ENCODE measurements at places on chromosomes 3 and 15. TPM values are rescaled to one million over a fixed set of nuclear protein-coding genes. Genes with fewer than 3 reads are reported as not detected.
A peak's percentile ranks its signal among the peaks of the same experiment; 100 is the strongest.

CRTC3 gene
- total RNA-seq, result 50.6 TPM

IL5RA gene
- 0.79 TPM for total RNA-seq

SCN5A gene
- total RNA-seq, result 0.85 TPM

PLA2G4D gene
- 0.09 TPM for total RNA-seq

ZNF385D gene
- total RNA-seq, result not detected

FRMD5 gene
- total RNA-seq, result 0.26 TPM

SPTBN5 gene
- total RNA-seq, result 2.4 TPM

- ATAC-seq, result no peak
Measured at GRCh38 chr15:57704441-57704840, 2.1 kb upstream of the POLR2M start.

DNA sequence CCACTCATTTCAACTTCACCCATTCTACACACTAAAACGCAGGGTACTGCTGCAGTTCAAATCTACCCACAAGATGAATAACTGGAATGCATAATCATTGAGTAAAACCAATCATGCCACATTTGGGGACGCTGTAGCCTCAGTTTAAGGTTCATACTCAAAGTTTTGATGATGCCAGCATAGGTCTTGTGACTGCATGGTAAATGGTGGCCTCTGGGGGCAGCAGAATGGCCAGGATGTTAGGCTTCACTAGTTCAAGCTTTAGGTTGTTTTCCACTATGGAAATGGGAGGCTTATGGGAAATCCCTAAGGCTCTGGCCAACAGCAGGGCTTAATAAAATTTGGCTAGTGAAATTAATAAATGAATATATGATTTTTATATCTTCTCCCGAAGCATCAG, 104.3 kb upstream of the TSC22D2 start:
- ATAC-seq, result peak; percentile 29

- no peak for ATAC-seq
Measured at GRCh38 chr15:71808311-71809020, 1.9 kb upstream of the NR2E3 start.

DNA sequence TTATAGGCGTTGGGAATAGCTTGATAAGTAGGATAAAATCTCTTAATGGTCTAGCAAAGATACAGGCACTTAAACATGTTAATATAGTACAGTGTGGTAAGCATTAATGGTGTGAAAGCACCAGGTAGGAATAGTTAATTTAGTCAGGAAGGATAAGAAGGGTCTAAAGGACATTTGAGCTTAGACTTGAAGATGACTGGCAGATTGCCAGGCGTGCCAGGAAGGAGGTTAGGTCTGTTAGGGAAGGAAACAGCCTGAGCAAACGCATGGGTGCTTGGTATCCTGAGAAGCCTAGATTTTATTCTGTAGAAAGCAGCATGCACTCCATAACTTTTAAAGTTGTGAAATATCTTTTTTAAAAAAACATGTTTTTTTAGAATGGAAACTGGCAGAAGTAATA, 17.7 kb downstream of the SEC62 start:
- ATAC-seq, result no peak

DNA sequence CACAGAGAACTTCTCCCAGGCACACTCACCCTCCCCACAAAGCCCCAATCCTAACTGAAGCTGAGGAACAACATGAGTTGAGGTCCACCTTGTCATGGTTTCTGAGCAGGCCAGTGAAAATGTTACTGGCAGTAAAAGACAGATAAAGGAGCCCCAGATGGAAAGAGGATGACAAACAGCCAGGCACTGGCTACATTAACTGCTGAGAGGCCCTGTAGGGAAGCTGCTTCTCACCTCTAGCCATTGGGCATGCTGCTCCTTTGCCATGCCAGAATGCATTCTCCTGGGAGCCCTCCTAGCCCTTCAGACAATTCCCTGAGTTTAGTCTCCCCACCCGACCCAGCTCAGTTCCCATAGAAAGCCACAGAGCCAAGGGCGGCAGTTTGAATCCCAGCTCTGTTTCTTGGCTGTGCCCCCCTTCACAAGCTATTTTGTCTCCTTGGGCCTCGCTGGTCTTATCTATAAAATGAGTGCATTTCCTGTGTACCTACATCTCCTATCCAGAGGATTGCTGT, 60.5 kb downstream of the LMCD1 start:
- ATAC-seq, result no peak

- no peak for ATAC-seq
Measured at GRCh38 chr3:127000119-127000518, 17.2 kb downstream of the PLXNA1 start.

- no peak for ATAC-seq
Measured at GRCh38 chr15:98684436-98684835, 36.1 kb downstream of the IGF1R start.

GRCh38 chr15:43518197-43518761, 871 bp downstream of the MAP1A start:
- no peak for ATAC-seq

DNA sequence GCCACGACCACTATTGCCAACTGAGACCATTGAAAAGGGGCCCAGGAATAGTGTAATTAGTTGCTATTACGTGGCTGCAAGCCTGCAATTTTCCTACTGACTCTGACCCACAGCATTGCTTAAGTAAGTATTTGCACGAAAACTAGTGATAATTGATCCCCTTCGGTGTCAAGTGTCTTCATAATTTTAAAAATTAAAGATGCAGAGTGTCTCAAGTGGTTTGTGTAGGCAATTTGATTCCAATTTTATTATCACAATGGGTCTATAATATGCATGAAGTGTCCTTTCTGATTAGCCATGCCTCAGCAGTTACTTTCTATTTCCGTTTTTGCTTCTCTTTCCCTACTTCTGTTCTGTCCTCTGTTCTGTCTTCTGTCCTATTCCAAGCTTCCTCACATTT, 259.2 kb downstream of the C3orf38 start:
- no peak for ATAC-seq

GRCh38 chr3:73605861-73606260, 18.9 kb downstream of the PDZRN3 start:
- ATAC-seq, result no peak

DNA sequence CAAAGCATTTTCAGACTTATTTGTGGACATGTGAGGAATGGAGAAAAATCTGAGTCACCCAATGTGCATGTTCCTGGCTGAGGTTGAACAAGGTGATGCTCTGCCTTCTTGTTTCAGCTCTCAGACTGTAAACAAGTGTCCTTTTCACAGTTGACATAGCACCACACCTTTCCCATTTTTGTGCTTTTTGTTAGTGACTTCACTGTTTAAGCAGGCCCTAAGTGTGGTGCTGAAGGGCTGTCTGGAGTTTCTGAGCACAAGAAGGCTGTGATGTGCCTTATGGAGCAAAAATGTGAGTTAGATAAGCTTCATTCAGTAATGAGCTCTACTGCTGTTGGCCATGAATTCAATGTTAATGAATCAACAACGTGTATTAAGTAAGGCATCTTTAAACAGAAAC, 20.4 kb downstream of the ABI3BP start:
- ATAC-seq, result no peak

GRCh38 chr15:89749951-89750559, 994 bp downstream of the MESP1 start:
- ATAC-seq, result peak; percentile 3

DNA sequence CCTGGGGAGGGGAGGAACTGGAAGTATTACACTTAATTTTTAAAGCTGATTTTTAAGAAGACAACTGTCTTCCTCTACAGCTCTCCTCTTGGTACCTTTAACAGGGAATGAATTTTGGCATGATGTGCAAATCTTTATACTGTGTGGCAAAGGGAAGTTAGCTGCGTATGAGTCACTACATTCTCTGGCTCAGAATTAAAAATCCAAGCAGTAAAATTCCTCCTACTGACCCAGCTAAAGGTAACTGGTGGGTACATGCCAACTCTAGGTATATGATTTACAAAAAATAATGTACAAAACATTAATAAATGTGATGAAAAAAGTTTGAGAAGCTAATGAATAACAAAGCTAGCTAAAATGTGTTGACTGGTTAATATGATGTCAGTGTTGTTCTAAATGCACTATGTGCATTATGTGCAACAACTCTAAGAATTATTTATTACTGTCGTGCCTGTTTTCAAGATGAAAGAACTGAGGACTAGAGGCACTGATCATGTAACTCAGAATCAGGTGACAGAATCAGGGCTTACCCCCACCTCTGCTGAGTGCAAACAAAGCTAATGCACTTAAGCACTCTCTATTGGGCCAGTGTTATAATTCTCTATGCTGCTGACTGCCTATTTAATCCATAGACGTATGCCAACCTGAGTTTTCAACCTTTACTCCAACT, 194.7 kb upstream of the CADPS start:
- ATAC-seq, result no peak

DNA sequence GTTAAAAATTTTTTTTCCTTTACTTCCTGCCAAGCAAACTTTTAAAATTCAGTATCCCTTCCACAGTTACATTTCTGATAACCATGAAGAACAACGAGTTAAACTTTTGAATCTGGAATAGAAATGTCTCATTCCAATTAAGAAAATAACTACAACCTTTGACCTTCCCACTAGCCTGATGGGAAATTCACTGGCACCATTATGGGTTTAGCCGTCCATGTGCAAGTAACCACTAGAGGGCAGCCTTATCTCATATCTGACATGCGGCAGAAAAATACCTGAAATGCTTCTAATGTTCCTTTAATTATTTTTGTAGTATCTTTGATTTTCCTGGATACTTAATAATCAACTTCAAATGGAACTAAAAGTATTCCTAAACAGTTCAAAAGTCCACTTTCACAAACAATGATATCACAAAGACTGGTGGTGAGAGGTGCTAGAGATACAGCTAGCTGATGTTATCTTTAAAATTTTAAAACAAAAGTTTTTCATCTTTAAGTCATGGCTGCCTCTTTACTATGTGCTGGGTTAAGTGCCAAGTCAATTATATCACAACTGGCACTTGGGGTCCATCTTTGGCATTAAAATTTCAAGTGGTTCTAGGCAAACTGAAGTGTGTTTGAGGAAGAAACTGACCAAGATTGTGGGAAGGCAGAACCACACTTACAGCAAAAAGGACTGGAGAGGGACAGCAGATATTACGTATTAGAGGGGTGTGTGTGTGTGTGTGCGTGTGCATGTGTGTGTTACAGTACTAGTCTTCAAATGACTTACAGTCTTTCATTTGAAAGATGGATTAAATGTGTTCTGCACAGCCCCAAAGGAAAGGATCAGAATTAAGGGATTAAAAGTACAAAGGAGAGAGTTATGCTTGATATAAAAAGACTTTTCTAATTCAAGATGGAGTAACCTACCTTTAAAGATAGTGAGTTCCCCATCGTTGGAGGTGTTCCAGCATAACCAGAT, 107.1 kb upstream of the ICE2 start:
- no peak for ATAC-seq

GRCh38 chr3:112815981-112816380, 30.7 kb downstream of the CD200R1L start:
- no peak for ATAC-seq

DNA sequence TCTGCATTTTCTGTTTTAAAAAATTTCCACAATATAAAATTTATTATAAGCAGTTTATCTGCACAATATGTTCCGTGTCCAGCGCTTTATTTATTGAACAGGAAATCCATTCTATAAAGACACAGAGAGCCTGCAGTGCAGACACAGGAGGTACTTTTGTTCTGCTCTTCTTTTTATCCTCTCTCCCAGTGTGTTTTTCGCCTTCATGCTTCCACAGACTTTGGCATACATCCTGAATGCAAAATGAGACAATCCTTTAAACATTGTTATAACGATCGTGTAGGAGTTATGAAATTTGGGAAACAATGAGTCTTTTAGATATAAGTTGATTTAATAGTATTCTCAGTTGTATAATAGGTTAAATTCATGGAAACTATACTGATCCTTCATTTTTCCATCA, 749.2 kb downstream of the NAALADL2 start:
- no peak for ATAC-seq

GRCh38 chr15:40914486-40914885, 14.7 kb upstream of the DLL4 start:
- ATAC-seq, result no peak

- no peak for ATAC-seq
Measured at GRCh38 chr3:15427981-15428380, 583 bp downstream of the EAF1 start.

GRCh38 chr15:95345867-95346266, 984.6 kb upstream of the NR2F2 start:
- ATAC-seq, result no peak

GRCh38 chr3:99875929-99876841, 58.5 kb downstream of the CMSS1 start:
- ATAC-seq, result peak; percentile 90

- ATAC-seq, result no peak
Measured at GRCh38 chr3:65767551-65767950, 271.2 kb downstream of the MAGI1 start.

DNA sequence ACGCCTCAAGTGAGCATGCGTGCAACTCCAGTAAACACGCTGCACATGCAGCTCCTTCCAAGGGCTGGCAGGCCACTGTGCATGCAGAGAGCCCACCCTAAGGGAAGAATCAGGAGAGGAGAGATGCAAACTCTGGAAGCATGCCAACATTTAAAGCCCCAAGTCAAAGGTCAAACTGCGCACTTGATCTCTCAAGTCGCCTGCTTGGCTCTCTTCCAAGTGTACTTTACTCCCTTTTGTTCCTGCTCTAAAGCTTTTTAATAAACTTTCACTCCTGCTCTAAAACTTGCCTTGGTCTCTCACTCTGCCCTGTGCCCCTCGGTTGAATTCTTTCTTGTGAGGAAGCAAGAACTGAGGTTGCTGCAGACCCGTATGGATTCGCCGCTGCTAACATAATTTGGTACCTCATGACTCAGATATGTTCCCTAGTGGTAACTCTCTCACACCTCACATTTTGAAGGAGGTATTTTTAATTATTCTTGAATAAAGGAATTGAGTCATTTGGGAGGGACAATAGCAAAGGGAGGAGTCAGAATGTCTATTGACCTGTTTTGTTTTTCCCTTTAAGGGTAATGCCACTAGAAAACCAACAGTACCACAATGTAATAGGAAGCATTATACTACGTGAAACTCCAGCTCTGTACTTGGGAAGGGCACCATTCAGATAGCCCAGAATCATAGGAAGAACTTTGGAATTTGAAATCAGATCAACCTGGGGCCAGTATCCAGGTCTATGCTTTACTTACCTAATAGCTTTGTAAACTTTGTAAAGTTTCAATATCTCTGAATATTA, 19.6 kb upstream of the DGKG start:
- ATAC-seq, result no peak

GRCh38 chr3:152176998-152177397, 91.7 kb upstream of the MBNL1 start:
- no peak for ATAC-seq

Data from activated T-helper 17 cell treated with anti-CD3 and anti-CD28 coated beads, Interleukin-2, amount 50 U/mL, for 72 hours (primary cell).